Activated naive CD8-positive, alpha-beta T cell treated with anti-CD3 and anti-CD28 coated beads for 36 hours (primary cell): ENCODE measurements at places on chromosomes 2 and 18.
A peak's percentile ranks its signal among the peaks of the same experiment; 100 is the strongest.

- no peak for DNase-seq
These were observed 122.1 kb downstream of the PLEKHM3 start for GRCh38 chr2:207903236-207903635.

- no peak for DNase-seq
These were observed 439.3 kb downstream of the CBLN2 start for GRCh38 chr18:72104851-72105250.

DNA sequence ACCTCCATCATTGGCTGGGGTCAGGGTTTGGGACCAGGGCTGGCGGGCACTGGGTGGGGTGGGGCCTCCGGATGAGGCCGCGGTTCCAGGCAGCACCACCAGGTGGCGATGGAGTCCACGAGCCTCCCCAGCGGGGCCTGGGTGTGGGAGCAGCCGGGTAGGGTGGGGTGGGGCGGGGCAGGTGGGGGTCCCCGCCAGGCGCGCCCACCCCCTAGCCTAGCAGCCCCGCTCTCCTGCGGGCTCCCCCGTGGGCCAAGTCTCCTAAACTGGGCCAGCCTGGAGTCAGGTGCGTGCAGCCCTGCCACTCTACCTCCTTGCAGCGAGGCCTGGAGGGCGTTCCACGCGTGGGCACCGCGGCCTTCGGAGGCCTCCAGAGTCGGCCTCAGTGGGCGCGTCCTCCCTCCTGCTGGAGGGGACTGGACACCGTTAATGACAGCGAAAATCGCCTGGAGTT lies 187.5 kb downstream of the TWIST2 start:
- DNase-seq: peak; percentile 58

- no peak for DNase-seq
These were observed 29.3 kb upstream of the HS6ST1 start for GRCh38 chr2:128347701-128348539.

- no peak for DNase-seq
These were observed 11.3 kb upstream of the KCNS3 start for GRCh38 chr2:17867133-17867532.

GRCh38 chr18:10059610-10060468 lies 146.0 kb downstream of the VAPA start:
- no peak for DNase-seq

DNA sequence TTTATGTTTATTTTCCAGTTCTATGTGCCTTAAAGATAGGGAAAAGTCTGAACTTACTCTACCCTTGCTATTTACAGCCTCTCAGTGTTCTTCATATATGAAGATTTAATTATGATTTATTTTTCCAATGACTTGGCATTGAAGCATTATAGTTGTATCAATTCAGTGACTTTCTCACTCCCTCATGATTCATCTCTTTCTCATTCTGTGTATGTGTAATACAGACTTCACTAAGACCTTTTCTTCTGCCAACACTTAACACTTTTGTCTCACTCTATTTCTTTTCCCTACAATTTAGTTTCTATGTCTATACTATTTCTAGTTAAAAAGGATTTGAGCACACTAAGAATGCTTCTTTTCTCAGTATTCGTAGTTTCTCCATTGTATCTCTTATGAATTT lies 1470.3 kb upstream of the ACVR2A start:
- DNase-seq: no peak

DNA sequence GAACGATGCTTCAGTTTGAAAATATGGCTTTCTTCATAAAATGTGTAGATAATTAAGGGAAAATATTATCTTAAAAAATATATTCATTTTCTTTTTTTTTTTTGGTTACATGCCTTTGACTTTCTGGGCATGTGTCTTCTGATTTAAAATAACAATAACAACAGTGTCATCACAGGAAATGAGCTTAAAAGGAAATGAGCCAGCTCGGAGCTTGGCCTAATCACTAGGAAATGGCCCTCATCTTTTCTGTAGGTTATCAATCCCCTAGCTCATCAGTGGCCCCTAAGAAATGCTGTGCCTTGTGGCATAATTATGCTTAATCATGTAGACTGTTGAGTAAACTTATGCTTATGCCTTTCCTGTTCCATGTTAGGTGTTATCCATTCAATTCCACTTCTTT lies 141.8 kb upstream of the FHL2 start:
- no peak for DNase-seq

GRCh38 chr2:25885933-25886332 lies 7.6 kb upstream of the ASXL2 start:
- DNase-seq: no peak
